ENCODE measurements at places on chromosomes 7 and 10. TPM values are rescaled to one million over a fixed set of nuclear protein-coding genes. Genes with fewer than 3 reads are reported as not detected.

The SPDYE9 gene
- not detected for total RNA-seq

The SMO gene
- total RNA-seq: 37.4 TPM

The CARD11 gene
- 1.7 TPM for total RNA-seq

The ERVW-1 gene
- not detected for total RNA-seq

The GIMAP5 gene
- not detected for total RNA-seq

The TMEM178B gene
- total RNA-seq: 0.12 TPM

The TUBB8 gene
- 0.22 TPM for total RNA-seq

- no peak for DNase-seq
- H3K27me3 ChIP-seq: peaks cover 67% of the 10 kb centered on the region
- peaks cover 14% of the 10 kb centered on the region for H3K4me1 ChIP-seq
- peak overlapping the region; percentile 72 for H3K4me3 ChIP-seq
- peaks cover 2% of the 10 kb centered on the region for H3K36me3 ChIP-seq
These were observed 95.8 kb downstream of the SEC61G start for GRCh38 chr7:54663186-54663585.

DNA sequence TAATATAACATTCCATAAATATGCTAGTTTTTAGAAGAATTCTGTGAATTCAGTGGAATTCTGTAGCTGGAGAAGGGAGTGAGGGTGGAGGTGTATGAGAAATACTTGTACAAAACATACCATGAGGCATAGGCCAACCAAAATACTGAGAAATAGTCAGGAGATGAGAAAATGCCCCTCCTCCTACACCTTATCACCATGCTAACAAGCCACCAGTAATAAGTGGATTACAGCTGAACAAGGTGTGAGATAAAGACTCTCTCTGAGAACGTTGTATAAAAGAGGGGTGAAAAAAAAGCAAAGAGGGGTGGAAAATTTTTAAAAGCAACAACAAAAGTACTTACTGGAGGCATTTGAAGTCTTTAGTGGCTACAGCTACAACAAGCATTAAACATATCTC is 90.4 kb upstream of the IGFBP3 start:
- no peak overlapping the region for H3K4me3 ChIP-seq
- no peak for DNase-seq
- peaks cover under 1% of the 10 kb centered on the region for H3K36me3 ChIP-seq
- peaks cover 13% of the 10 kb centered on the region for H3K4me1 ChIP-seq
- no peaks in the 10 kb centered on the region for H3K27me3 ChIP-seq

DNA sequence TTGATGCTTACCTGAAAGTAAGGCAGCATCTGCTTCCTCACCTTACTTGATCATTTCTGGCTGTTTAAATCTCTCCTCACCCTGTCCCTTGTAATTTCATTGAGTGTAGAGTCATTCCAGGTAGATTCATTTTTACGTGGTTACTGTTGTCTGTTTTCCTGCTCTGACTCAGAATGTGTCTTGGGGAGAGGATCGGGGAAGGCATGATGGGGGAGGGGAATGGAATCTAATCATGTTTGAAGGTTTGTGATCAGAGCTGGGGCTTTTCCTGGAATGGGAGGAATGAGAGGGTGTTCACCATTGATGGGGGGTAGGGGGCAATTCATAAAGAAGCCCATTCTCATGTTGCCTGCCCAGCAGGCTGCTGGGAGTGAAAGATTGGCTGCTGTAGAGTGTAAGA is 18.7 kb downstream of the SEC24C start:
- peak overlapping the region; percentile 23 for H3K27ac ChIP-seq
- H3K36me3 ChIP-seq: peaks cover 62% of the 10 kb centered on the region
- DNase-seq: no peak

- H3K27ac ChIP-seq: no peak overlapping the region
- peaks cover 4% of the 10 kb centered on the region for H3K36me3 ChIP-seq
- H3K4me1 ChIP-seq: peaks cover 5% of the 10 kb centered on the region
- DNase-seq: no peak
- no peak overlapping the region for H3K4me3 ChIP-seq
These were observed 18.3 kb upstream of the ZNF12 start for GRCh38 chr7:6725003-6725402.

DNA sequence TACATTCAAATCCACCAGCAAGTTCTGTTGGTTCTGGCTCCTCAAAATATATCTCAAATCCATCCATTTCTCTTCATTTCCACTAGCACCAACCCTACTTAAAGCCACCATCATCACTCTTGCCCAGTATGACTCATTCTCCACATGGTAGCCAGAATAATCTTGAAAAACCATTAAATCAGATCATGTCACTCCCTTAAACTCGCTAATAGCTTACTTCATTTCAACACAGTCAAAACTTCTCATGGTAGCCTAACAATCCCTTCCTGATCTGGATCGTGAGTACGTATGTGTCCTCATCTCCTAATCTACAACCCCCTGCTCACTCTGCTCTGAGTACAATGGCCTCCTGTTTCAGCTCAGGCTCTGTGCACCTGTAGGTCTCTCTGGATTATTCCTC is 8.7 kb downstream of the EPC1 start:
- H3K4me3 ChIP-seq: no peak overlapping the region
- peak overlapping the region; percentile 80 for H3K27ac ChIP-seq
- peaks cover 1% of the 10 kb centered on the region for H3K36me3 ChIP-seq
- H3K27me3 ChIP-seq: no peaks in the 10 kb centered on the region

DNA sequence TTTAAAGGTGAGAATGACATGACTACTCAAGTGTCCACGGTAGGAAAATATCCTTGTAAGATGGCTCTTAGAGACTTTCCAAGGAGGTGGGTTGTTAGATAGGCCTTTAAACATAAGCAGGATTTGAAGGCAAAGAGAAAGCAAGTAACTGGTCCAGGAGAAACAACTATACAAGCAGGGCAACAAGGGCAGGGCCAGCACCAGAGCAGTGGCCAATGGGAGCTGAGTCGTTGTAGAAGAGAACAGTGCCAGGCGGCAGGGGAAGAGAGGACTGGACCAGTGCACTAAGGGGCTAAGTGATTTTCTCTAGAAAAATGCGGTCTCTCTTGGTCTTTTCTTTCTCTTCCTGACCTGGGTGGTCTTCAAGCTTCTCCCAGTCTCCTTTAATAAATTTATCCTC is 94.9 kb downstream of the GLI3 start:
- H3K4me3 ChIP-seq: no peak overlapping the region
- H3K27ac ChIP-seq: no peak overlapping the region
- H3K4me1 ChIP-seq: peaks cover 36% of the 10 kb centered on the region
- no peak for DNase-seq

GRCh38 chr7:17745610-17746009 is 194.7 kb downstream of the SNX13 start:
- no peak overlapping the region for H3K27ac ChIP-seq
- no peak overlapping the region for H3K4me3 ChIP-seq
- H3K36me3 ChIP-seq: no peaks in the 10 kb centered on the region
- no peaks in the 10 kb centered on the region for H3K27me3 ChIP-seq

DNA sequence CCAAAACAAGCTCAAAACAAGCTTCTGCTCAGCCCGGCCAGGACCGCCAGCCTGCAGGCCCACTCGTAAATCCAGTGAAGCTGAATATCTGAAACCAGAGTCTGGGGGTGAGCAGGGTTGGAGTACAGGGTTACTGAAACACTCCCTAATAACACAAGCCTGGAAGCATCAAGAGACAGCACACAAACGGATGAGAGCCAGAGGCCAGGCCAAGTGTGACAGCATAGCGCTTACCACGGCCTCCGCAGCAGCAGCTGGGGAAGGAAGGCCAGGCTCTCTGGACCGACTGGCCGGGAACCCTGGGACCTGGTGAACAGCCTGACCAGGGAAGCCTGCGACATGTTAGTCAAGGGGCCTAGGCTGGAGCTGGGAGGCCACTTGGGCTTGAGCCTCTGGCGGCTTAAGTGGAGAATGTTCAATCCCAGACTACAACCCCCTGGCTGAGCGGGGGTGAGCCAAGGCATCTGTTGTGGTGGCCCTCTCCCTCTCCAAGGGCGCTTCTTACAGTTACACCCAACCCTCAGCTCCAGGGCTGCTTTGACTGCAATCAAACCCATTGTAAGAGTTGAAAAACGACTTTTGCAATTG is 21.7 kb upstream of the RNF32 start:
- H3K27ac ChIP-seq: no peak overlapping the region
- H3K4me1 ChIP-seq: peaks cover 9% of the 10 kb centered on the region
- H3K27me3 ChIP-seq: peaks cover 11% of the 10 kb centered on the region

DNA sequence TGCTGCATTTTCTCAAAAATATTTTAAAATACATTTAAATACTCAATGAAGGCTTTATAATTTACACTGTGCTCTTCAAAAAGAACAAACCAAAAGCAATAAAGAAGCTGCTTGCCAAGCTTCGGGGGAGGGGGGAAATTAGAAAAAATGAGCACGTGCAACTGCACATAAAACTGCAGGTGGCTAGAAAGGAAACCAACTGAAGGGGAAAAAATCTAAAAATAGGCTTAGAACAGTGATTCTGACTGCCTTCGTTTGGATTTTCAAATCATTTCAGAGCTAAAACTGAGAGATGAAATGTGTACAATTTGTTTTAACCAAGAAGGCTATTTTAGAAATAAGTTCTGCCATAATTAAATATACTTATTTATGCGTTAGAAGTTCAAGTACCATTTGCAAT is 61.4 kb downstream of the ABI1 start:
- H3K4me3 ChIP-seq: no peak overlapping the region
- peaks cover 32% of the 10 kb centered on the region for H3K4me1 ChIP-seq
- H3K27me3 ChIP-seq: no peaks in the 10 kb centered on the region
- H3K27ac ChIP-seq: no peak overlapping the region
- no peaks in the 10 kb centered on the region for H3K36me3 ChIP-seq

GRCh38 chr7:43647339-43647672 is 64.4 kb downstream of the STK17A start:
- DNase-seq: no peak
- peak overlapping the region; percentile 96 for H3K27ac ChIP-seq
- peaks cover 72% of the 10 kb centered on the region for H3K4me1 ChIP-seq
- H3K27me3 ChIP-seq: no peaks in the 10 kb centered on the region

- no peak for DNase-seq
- no peaks in the 10 kb centered on the region for H3K27me3 ChIP-seq
- H3K4me3 ChIP-seq: no peak overlapping the region
- no peaks in the 10 kb centered on the region for H3K4me1 ChIP-seq
These were observed 12.6 kb downstream of the DHX32 start for GRCh38 chr10:125868372-125868975.

DNA sequence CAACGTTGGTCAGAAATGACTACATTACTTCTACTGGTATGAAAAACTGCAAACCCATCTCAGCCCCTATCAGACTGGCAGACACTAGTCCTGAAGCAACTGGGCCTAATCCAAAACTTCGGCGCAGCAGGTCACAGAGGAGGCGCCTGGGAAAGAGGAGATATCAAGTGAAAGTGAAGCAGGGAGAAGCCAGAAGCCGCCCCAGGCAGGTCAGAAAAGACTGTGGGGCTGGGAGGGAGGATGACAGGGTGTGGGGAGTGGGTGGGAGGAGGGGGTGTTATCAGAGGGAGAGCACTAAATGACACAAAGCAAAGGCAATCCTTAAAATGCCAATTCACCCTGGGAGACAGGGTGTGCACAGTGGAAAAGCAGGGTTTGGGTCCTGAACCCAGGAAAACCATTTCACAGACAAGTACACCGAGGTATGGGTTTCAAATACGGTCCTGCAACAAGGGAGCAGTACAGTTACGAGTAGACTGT is 731 bp downstream of the CHCHD3 start:
- peaks cover 24% of the 10 kb centered on the region for H3K4me1 ChIP-seq
- H3K27ac ChIP-seq: peak overlapping the region; percentile 92
- H3K4me3 ChIP-seq: peak overlapping the region; percentile 80
- H3K27me3 ChIP-seq: peaks cover 1% of the 10 kb centered on the region
- DNase-seq: no peak

All from chondrocyte (in vitro differentiated cells).